ENCODE measurements at places on chromosomes 5 and 9. TPM values are rescaled to one million over a fixed set of nuclear protein-coding genes. Genes with fewer than 3 reads are reported as not detected.

Gene CDX1
- 0.68 TPM for total RNA-seq

DNA sequence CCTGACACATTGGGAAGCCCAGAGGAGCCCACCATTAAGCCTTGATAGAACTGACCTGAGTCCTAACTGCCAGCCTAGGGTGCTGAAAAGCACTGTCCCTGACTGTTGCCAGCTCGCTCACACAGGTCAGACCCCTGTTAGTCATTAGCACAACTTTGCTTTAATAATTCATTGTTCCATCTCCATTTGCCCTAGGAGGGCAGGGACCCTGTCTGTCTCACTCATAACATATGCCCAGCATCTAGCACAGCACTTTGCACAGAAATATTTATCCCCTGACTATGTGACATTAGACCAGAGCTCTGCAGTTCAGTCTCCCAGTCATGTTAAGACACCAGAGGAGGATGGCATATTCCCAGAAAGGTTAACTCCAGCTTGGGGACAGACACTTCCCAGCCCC is 61.8 kb upstream of the STXBP1 start:
- DNase-seq = no peak

DNA sequence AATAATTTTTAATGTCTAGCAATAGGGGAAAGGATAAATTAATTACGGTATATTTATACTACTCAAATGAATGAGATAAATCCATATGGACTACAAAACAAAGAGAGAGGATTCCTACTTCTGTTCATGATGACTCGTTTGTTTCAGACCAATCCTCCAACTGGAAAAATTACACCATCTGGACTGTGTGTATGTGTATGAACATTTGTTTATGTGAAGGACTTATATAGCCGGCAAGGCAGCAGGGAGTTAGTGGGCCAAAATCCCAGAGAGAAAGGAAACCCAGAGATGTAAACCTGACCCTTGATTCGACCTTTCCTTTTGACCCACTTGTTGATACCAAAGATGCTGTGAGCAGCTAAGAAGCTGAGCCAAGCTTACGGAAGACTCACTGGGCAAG is 20.1 kb downstream of the PDE6A start:
- DNase-seq = no peak

GRCh38 chr5:51378448-51379330 is 4.6 kb upstream of the ISL1 start:
- DNase-seq = no peak

DNA sequence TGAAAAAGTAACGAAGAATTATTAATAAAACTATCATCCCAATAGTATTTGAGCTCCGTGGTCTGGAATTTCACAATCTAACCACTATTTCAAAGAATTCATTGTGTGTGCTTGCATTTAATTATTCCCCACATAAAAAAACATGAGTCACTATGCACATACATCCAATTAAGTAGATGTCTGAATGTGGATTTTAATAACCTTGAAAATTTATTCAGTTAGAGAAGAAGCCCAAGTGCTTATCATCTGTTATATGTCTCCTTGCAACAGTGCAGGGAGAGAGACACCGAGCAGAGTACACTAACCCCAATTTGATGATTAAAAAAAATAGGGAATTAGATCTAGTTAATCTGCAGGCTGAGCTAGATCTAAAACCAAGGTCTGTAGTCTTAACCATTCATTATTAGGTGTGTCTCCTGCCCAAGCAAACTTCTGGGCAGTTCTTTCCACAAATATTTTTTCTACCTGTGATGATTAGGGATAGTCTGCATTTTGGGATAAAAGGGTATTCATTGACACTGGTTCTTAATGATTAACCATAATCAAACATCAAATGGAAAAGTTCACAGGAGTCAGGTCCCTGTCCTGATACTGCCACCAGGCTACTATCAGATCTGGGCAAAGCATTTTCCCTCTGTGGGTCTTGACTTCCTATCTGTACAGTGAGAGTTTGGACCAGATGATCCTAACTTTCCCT is 164.2 kb downstream of the GRIA1 start:
- no peak for DNase-seq
